Chondrocyte (in vitro differentiated cells): ENCODE measurements at places on chromosomes 2 and 18. TPM values are rescaled to one million over a fixed set of nuclear protein-coding genes. Genes with fewer than 3 reads are reported as not detected.

The AQP12B gene
- total RNA-seq: not detected in 3 replicates

The CDH19 gene
- 1.6 to 4.1 TPM (median 2.0 TPM) in 3 replicates for total RNA-seq

The MMADHC gene
- total RNA-seq: 90.4 to 95.4 TPM (median 92.8 TPM) in 3 replicates

The OR6B3 gene
- not detected in 3 replicates for total RNA-seq

The SKOR2 gene
- total RNA-seq: not detected in 3 replicates

The SFT2D3 gene
- 5.1 to 7.2 TPM (median 7.1 TPM) in 3 replicates for total RNA-seq

The TUBB8B gene
- not detected in 3 replicates for total RNA-seq

GRCh38 chr18:74175658-74176057 is 27.3 kb downstream of the TIMM21 start:
- H3K4me3 ChIP-seq: no peak overlapping the region
- no peaks in the 10 kb centered on the region for H3K4me1 ChIP-seq
- no peaks in the 10 kb centered on the region for H3K36me3 ChIP-seq
- no peak for DNase-seq
- no peak overlapping the region for H3K27ac ChIP-seq
- H3K27me3 ChIP-seq: peaks cover 32% of the 10 kb centered on the region

GRCh38 chr2:106099691-106100090 is 94.4 kb downstream of the UXS1 start:
- H3K27me3 ChIP-seq: no peaks in the 10 kb centered on the region
- no peak overlapping the region for H3K4me3 ChIP-seq
- H3K4me1 ChIP-seq: no peaks in the 10 kb centered on the region
- H3K36me3 ChIP-seq: peaks cover 10% of the 10 kb centered on the region

DNA sequence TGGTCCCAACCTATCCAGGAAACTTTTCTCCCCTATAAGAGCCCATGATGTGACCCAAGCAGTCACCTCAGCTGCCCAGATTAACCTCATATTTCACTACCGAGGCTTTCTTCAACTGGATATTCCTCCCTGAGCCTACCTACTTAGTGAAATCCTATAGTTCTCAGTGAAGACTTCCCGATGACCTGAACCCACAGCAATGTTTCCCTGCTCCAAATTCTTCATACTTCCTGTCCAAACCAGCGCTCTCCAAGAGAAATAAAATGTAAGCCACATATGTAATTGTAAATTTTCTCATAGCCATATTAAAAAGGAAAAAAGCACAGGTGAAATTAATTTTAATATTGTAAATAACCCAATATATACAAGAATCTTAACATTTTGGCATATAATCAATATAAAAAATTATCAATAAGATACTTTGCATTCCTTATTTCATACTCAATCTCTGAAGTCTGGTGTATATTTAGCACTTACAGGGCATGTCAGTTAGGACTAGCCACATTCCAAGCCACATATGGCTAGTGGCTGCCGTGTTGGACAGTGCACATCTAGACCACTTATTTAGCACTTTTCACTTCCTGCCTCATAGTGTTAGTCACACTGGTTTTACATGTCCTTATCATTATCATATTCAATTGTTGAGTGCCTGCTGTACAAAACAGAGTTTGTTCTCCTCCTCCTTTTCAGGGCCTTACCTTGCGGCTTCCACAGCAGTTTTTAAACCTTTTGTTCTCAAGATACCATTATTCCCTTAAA is 1.9 kb upstream of the STAT4 start:
- H3K4me3 ChIP-seq: no peak overlapping the region
- peaks cover 45% of the 10 kb centered on the region for H3K4me1 ChIP-seq
- DNase-seq: no peak
- H3K27ac ChIP-seq: peak overlapping the region; percentile 85
- no peaks in the 10 kb centered on the region for H3K27me3 ChIP-seq
- peaks cover 2% of the 10 kb centered on the region for H3K36me3 ChIP-seq
